ENCODE measurements at places on chromosomes 12 and 14.

GRCh38 chr12:48807981-48808380 lies 10.3 kb upstream of the CACNB3 start:
- no peak for DNase-seq

DNA sequence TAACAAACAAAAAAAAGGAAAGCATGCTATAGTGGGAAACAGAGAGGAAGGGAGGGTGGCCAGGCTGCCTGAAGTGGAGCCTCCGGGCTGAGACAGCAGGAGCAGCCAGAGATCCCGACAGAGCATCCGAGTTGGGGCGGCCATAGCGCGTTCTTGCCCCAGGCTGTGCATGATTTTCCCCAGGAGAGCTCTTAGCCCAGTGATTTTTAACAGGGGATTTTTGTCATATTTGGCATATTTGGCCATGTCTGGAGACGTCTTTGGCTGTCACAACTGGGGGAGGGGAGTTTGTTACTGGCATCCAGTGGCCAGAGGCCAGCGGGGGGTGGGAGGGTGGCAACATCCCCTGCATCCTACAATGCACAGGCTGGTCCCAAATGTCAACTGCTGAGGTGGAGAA lies 23.6 kb downstream of the BDKRB1 start:
- DNase-seq, result no peak

DNA sequence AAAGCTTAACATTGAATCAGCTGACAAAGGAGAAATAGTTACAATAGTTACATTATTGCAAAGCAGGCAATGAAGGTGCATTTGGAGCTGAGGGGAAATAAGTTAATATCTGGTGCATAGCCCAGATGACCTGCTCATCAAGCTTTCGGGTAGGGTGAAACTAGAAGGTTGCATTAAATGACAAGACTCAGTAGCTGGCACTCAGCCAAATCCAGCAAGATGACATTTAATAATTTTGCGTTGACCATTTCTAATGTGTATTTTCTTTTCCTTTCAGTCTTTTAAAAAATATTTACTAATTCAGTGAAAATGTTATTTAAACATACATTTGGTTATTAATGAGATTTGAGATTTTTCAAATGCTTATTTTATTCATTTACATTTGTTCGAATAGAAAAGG lies 188.6 kb downstream of the SLC5A8 start:
- no peak for DNase-seq

- peak; percentile 55 for DNase-seq
Observed at GRCh38 chr12:92107621-92108131, 38.0 kb downstream of the BTG1 start.

- no peak for DNase-seq
Observed at GRCh38 chr14:40312296-40312695, 880.1 kb upstream of the FBXO33 start.
